ENCODE measurements at places on chromosomes 16 and 17.

DNA sequence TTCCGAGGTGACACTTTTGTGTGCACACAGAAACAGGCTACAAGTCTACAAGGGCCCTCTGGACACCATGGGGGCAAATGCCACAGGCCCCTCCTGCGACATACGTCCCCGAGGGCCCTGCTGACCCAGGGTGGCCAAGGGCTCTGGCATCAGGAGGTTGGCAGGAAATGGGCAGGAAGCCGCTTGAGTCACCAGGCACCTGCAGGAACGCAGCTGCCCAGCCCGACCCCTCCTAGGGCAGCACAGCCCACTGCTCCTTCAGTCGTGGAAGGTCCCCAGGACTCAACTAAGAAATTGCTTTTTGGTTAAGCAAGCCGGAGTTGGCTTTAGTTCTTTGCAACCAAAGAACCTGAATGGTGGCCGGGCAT is 8.1 kb downstream of the CORO7 start:
- no peak for DNase-seq

GRCh38 chr16:19215705-19216104 is 47.7 kb downstream of the SYT17 start:
- DNase-seq, result no peak

DNA sequence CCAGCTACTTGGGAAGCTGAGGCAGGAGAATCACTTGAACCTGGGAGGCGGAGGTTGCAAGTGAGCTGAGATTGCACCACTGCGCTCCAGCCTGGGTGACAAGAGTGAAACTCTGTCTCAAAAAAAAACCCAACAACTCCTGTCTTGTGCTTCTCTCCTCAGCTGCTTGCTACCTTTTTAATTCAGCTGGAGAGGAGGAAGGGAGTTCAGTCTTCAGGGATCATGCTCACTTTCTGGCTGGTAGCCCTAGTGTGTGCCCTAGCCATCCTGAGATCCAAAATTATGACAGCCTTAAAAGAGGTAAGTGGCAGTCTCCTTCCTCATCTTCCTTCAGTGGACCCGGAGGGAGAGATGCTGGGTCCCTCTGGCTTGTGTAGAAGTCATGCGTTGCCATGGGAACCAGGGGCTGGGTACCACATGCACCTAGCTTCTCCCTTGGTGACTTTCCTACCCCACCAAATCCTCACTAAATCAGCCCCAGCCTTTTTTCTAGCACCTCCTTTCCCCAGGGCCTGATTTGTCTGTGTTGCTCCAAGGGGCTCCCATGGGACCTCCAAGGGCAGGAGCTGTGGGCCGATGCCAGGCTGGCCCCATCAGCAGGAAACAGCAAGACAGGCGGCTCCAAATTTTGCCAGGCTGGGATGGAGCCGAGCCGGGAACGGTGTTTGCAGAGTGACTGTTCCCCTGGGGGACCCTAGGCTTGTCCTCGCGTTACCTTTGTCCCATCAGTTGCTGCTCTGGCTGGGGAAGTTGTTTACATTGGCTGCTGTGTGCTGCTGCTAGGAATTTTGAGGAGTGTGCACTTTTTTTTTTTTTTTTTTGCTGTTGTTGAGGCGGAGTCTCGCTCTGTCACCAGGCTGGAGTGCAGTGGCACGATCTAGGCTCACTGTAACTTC is 65.2 kb downstream of the ABCC1 start:
- DNase-seq, result no peak

DNA sequence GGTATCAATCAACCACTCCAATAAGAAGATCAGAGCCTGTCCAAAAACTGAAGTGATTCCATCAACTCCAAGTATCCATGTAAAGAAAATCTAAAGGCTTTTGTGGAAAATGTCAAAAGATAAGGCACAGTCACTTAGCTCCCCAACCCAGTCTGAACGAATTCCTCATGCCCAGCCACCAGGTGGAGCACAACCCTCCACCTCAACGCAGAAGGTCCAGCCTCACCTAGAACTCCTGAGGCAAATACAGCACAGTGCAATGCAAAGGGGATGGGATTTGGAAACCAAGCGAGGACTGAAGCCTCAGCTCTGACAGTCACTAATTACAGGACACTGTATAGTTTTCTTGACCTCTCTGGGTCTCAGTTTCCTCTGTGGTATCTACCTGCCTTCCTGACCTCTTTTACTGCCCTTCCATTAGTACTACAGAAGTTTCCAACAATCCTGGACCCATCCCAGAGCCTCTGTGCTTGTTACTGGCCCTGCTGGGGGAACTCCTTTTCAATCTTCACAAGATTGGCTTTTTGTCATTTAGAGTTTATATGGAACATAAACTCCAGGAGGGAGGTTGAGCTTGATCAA is 2.0 kb downstream of the NCBP3 start:
- DNase-seq, result peak; percentile 16

DNA sequence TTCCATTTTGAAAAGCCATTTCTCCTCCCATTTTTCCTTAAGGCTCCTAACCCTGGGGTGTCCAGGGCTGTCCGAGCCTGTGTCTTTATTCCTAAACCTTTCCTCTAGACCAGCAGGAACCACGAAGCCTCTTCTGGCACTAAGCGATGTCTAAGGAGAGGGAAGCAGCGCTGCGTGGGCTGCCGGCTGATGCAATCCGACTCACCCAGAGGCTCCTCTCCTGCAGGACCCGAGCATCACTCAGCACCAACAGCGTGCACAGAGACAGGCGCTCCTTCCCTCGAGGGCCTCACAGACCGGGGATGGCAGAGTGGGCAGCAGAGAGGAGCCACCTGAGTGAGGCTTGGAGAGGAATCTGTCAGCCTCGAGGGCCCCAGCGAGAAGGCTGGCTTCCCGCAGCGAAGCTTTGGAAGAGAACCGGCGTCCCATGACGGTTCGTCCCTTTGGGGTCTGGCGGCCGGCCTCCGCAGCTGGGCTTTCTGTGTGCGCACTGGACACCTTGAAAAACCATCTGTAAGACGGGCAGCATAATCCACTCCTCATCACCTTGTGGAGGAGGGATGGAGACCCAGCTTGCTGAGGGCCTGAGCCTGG is 174.3 kb downstream of the FOXL1 start:
- DNase-seq, result no peak

DNA sequence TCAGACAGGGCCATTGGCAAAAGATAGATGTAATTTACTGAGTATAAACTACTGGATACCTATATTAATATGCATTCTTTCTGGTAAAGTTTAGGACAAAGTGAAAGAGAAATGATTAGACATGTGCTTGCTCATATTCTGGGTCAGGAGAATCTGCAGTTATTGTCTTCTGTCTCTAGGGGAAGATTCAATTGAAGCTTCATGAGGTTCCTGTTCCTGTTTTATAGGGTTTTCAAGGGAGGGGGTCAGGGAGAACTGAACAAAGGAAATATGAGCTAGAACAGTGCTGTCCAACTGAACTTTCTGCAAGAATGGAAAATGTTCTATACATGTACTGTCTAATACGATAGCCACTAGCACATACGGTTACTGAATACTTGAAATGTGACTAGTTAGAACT is 59.3 kb upstream of the CORO6 start:
- DNase-seq, result no peak
